GM03348 (cell line): ENCODE measurements at places on chromosomes 3 and 15.

DNA sequence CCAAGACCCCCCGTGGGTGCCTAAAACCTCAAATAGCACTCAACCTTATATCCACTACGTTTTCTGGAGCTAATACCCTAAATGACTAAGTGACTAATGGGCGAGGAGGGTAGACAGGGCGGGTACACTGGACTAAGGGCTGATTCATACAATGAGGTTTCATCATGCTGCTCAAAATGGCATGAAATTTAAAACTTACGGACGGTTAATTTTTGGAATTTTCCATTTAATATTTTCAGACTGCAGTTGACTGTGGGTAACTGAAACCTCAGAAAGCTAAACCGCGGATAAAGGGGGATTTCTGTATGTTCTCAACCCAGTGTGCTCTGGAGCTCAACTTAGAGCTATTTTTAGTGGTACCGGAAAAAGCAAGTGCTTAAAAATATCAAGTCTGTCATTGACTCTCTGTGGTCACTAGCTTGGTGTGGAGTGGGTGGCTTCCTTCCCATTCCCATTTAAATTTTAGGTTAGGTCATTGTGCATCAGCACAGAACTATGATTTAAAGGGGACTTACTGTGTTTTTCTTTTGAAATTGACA lies 72.9 kb downstream of the LRRC28 start:
- peak; percentile 76 for DNase-seq

GRCh38 chr15:73655724-73656123 lies 22.5 kb upstream of the NPTN start:
- no peak for DNase-seq

- DNase-seq: no peak
These were observed 109.9 kb downstream of the FMN1 start for GRCh38 chr15:33084661-33085060.

DNA sequence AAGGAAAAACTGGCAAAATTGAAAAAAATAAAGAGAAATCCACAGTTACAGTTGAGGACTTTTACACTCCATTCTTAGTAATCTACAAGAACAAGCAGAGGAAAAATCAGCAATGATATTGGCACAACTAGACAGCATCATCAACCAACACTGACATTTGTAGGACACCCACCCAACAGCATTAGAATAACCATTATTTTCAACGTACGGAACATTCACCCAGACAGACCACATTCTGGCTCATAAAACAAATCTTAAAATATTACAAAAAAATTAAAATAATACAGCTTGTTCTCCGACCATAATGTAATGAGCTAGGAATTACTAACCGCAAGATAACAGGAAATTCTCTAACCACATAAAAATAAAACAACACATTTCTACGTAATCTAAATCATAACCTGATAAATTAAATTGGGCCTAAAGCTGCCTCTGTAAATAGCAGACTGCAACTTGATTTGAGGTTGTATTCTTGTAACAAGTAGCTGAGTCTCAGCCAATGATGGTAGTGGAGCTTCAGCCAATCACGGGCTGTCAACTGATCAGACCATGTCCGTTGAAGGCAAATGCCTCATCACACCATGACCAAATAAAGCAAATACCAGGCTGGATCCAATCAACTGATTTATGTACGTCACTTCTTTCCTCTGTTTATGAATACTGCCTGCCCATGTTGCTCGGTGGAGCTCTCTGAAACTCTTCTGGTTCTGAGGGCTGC lies 9.2 kb downstream of the PLSCR4 start:
- no peak for DNase-seq

GRCh38 chr3:172106989-172107388 lies 67.6 kb downstream of the FNDC3B start:
- no peak for DNase-seq

DNA sequence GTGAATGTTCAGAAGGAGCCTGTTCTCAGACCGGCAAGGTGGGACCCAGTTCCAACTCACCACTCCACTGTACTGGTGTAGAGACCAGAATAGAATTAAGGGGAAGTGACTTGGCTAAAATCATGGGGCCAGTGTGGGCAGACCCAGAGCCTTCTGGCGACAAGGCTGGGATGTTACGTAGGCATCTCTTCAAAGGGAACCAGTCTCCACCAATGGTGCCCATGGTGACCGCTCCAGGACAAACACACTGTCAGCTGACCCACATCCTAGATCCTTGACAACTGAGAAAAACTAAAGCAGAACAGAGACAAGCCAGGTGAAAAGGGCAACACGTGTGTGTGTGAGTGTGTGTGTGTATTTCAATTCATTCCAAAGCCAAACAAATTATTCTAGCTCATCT lies 321.7 kb upstream of the FRG2C start:
- no peak for DNase-seq

DNA sequence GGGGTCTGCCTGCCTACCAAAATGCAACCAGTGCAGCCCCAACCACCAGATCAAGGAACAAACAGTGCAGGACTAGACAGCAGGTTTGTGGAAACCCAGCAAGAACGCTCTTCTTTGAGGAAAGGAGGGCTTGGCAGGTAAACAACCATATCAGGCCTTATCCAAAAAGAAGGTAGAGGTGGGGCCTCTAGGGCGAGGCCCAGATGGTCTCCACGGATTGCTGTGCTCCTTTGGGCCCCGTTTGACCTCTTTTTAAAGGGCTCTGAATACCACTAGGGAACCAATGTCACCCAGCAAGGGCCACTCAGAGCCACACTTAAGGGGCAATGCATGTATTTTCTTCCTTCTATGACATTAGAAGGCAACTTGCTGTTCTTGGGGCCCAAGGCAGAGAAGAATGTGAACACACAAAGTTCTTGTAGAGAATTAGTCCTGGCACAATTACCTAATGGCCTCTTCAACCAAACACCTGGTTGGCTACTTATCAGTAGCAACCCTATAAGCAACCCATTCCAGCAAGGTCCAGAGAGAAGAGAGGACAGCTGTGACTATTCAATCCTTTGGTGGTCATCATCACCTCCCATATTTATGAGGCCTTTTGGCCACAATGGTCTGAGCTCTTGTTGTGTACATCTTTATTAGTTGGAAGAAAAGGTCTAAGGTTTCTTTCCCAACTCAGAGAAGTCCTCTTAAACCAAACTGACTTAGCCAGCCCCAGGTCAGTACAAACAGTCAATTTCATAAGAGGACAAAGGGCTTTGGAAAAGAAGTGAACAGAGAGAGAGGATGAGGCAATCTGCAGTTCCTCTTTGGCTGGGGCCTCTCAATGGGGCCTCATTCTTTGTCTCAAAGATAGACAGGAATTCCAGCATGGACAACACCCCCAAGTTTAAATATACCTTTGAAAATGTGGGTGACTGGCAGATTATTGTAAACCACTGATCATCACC lies 36.0 kb downstream of the FOXP1 start:
- no peak for DNase-seq

GRCh38 chr3:55544219-55544618 lies 57.1 kb upstream of the WNT5A start:
- DNase-seq: no peak

- DNase-seq: no peak
These were observed 143.5 kb upstream of the TPM1 start for GRCh38 chr15:62899090-62899493.

- DNase-seq: peak; percentile 72
These were observed 1007.2 kb upstream of the ALCAM start for GRCh38 chr3:104359546-104359945.
